Amniotic epithelial cell (primary cell): ENCODE measurements at places on chromosomes 11 and 22.

DNA sequence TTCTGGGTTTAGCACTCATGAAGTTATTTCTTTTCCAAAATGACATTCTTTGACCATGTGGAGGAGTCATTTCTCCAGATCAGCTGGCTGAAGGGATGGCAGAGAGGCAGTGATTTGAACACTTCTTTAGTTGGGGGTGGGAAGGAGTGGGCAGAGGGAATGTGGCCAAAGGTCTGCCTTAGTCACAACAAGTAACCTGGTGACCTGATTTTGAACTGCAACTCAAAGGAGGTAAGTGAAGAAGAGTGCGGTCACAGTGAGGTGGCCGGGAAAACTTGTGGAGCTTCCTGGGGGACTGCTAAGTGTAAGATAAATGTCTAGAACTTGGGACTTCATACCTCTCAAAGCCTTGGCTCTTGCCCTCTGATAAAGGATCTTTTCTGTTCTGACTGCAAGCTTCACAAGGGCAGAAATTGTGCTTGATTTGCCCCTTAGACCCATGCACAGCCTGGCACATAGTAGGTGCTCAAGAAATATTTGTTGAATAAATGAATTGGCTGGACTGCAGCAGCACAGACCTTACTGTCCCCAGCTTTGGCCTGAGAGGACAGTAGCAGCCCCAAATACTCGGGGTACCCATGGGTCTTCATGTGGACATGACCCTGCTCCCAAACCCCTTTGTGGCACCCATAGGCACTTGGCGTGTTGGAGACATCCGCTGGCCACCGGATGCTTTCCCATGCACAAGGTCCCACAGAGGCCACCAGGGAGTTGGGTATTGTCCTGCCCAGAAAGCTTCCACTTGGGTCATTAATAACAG is 99.0 kb upstream of the ALX4 start:
- DNase-seq = no peak

GRCh38 chr11:62556108-62556874 is 9.7 kb upstream of the AHNAK start:
- peak; percentile 95 for DNase-seq

GRCh38 chr11:82995754-82996398 is 75.8 kb downstream of the RAB30 start:
- peak; percentile 29 for DNase-seq

DNA sequence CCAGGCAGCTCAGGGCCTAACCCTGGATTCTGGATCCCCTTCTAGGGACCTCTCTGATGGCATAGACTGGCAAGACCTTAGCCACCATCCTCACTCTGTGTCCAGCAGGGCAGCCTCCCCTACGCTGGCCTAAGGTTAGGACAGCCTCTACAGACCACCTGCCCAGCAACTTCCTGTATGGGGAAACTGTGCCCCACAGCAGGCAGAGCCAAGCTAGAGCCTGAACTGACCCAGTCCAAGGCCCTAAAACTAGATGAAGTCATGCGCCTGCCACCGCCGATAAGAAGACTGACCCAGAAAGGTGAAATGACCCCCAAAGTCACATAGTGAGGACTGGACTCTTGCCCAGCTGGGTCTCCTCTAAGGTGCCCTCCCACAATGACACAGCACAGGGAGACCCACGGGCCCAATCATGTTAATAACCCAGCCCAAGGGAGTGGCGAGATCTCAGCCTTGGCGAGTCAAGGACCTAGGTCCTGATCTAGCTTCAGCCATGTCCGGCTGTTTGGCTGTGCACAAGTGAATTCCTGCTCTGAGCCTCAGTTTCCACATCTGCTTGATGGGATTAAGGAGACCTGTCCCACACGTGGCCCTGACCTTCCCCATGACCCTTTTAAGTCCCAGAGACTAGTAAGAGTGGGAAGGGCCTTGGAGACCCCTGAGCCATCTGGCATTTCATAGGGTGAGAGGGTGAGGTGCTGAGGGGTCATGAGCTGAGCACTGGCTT is 17.6 kb downstream of the STARD10 start:
- DNase-seq = no peak

- no peak for DNase-seq
Observed at GRCh38 chr22:25551396-25551795, 13.1 kb upstream of the GRK3 start.

- no peak for DNase-seq
Observed at GRCh38 chr11:60810569-60810968, 25.4 kb downstream of the MS4A10 start.

DNA sequence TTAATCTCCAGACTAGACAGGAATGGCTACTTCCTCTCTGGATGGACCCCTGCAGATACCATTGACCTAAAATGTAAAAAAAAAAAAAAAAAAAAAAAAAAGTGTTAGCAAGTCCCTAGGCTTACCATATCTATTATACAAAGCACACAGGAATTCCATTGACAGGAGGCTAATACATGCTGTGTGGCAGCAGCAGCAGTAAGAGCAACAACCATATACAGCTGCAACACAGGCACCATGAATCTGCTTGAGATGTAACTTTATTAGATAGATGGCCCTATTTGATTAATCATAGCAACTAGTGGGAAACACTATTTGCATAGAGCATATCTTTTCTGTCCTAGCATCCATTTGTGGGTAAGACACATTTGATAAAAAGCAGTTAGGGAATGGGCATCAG is 1447.1 kb downstream of the FAM181B start:
- DNase-seq = no peak
